Activated CD4-positive, alpha-beta T cell treated with anti-CD3 and anti-CD28 coated beads, Interleukin-2, amount 50 U/mL, for 48 hours (primary cell): ENCODE measurements at places on chromosomes 7 and 10.

DNA sequence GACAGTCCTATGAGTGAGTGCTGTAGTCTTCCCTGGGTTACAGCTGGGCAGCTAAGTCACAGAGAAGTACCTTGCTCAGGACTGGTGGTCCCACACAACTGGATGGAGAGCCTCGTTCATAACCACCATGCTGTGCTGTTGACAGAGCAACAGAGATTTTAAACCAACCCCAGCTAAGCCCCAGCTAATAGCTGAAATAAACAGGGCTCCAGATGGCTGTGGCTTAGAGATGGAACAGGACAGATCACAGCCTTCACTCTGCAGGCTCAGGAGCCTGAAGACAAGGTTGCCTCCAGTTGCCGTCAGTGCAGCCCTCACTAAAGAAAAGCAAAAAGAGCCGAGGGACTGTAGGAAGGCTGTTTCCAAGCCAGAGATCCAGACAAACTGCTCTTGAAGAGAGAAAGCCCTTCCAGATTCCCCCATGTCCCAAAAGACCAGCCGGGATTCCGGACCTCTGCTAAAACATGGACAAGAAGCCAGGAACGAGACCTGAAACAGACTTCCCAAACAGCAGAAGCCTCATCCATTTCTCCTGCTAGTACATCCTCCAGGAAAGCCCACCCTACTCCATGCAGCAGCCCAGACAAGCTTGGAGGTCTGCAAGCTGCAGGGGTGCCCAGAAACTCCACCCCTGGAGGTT is 4.2 kb downstream of the HTRA1 start:
- no peak for DNase-seq

DNA sequence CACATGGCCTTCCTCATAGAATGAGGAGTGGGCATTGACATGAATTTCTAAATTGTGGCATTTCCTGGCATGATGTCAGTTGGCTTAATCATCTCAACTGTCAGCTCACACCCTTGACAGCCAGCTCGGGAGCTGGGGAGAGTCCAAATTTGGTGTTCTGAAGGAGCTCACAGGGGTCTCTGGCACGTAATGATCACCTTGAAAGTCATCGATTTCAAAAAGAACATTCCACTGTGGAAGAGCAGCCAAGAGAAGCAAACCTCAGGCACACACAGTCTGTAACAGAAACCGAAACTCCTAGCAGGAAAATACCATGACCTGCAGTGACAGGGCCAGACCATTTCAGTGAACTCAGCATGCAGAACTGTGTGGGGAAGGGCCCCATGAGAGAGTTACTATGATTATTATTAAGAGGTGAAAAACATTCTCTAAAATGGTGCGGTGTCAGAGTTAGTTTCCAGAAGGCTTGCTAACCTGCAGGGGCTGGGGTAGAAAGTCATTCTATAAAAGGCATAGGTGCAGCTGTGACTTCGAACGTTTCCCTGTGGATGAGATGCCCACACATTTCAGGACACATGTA is 26.4 kb upstream of the KLF6 start:
- DNase-seq: peak; percentile 66

DNA sequence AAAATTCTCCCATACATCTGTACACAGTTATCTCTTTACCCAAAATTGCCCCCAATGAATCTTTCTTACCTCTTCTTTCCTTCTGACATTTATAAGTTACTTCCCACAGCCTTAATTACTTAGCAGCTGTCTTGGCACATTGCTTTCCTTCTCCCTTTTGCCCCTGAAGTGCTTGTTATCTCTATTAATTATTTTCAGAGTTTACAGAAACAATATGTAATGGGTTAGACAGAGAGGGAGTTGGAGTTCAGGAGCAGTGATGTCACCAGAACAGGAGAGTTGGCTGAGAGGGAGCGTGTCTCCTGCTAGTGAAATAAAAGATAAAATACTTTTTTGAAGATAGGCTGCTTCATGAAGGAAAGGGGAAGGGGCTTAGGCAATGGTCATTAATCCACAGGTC is 57.4 kb downstream of the ITGB8 start:
- no peak for DNase-seq

DNA sequence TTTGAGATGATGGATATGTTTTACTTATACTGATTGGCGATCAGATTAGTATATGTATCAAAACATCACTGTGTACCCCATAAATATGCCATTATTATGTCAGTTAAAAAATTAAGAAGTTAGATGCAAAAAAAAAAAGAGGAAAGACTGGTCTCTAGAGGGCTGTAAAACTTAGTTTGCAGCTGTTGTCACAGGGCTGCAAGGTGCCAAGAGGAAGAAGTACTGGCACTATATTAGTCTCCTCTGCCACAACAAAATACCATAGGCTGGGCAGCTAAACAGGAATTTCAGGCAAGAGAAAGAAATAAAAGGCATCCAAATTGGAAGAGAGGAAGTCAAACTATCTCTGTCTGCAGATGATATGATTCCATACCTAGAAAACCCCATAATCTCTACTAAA is 177.8 kb upstream of the PLPP4 start:
- no peak for DNase-seq

DNA sequence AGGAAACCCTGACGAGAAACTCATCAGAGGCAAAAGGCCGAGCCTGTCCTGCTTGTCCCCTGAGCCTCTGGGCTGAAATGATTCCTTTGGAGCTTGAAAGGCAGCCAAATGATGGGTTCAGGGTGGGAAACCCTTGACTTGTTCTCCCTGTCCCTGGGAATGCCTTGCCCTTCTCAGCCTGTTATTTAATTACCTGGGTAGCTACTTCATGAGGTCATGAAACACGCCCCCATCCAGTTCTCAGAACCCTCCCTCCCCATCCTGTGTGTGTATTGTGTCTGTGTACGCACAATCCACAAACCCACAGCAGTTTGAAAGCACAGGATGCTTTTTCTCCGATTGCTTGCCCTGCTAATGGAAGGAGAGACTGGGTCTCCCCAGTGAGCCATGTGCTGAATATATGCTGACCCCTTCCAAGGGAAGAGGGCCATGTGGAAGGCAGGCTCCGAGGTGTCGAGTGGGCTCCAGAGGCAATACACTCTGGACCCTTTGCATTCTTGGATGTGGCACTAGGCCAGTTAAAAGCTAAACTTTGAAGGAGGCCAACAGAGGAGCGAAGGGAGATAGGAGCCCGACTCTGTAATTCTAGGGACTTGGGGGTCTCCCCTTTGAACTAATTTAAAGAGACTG is 10.6 kb downstream of the DUSP5 start:
- no peak for DNase-seq

DNA sequence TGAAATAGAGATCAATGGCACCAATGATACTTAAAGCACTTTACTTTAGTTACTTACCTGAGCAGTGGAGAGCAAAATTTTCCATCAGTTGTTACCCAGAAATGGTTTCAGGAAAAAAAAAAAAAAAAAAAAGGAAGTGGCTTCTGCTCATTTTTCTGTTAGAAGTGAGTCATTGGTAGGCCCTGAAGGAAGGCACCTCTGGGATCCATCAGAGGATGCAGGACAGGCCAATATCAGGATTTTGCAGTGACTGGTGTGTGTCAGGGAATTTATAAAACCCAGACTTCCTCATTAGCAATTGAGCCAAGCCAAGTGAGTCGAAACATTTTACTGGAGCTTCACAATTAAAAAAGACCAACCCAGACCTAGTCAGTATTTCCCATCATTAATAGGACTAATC is 2.3 kb upstream of the SMIM30 start:
- DNase-seq: no peak

DNA sequence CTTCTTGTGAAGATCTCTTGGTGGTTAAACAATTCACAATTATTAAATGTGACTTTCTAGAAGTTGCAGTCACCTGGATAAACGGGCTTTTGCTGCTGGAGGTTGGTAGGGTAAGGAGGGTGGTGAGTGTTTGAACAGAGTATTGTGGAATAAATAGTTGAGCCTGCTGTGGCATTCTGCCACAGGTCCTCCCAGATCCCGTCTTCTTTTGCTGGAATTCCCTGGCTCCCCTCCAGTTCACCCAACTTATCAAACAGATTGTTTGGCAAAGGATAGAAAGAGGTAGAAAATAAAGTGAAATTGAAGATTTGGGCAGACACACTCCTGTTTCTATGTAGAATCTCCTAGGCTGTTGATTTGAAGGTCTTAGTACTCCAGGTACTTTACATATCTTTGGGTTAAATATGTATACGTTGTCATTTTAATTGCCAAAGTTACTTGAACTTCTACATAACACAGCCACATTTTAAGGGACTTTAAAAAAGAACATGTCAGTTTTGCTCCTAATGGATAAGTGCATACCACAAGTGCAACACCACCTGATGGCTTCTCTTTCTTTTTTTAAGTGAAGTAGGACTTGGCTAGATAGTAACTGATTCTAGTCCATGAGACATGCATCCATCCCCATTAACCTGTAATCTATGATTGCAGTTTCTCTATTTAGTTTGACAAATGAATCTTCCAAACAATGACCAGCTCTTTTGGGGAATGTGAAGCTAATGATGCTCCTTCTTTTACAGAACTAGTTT is 83.0 kb downstream of the ARL4A start:
- DNase-seq: no peak

- DNase-seq: no peak
These were observed 18.4 kb upstream of the HGF start for GRCh38 chr7:81788246-81788645.

DNA sequence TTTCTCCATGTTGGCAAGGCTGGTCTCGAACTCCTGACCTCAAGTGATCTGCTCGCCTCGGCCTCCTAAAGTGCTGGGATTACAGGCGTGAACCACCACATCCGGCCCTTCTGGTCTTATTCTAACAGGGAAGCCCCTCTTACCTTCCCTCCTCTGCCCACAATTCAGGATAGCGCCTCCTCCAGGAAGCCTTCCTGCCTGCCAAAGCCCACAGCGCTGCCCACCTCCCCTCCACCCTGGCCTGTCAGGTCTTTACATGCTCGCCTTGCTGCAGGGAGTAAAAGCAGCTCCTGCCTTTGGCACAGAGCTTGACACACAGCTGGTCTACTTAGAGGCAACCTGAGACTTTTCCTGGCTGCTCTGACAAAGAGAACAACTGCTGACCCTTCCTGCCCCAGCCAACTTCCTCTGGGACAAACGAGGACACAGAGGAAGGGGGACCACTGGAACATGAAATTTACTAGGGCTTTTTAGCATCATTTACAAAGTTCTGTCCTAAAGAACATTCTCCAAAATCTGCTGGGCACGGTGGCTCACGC is 13.2 kb downstream of the MLXIPL start:
- no peak for DNase-seq

GRCh38 chr7:5382281-5382892 is 41.2 kb downstream of the TNRC18 start:
- no peak for DNase-seq

GRCh38 chr10:17607603-17608332 is 9.4 kb downstream of the HACD1 start:
- no peak for DNase-seq

GRCh38 chr10:119413471-119414080 is 128.9 kb downstream of the RGS10 start:
- no peak for DNase-seq

DNA sequence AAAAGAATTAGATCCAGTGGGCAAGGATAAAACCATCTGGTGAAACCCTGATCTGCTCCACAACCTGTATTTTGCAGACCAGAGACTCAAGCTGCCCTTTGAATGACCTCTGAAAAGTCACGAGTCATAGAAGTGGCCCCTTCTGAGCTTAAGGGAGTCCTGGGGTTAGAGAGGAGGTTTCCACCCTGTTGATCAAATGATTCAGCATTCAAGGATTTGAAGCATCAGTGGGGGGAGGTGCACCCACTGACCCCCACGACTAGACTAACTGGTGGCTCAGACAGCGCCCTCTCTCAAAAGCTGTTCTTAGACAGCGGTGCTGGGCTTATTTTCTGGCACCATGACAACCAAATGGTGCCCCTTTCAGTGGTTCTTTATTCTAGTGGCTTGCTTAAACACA is 44.3 kb downstream of the PLCE1 start:
- no peak for DNase-seq

DNA sequence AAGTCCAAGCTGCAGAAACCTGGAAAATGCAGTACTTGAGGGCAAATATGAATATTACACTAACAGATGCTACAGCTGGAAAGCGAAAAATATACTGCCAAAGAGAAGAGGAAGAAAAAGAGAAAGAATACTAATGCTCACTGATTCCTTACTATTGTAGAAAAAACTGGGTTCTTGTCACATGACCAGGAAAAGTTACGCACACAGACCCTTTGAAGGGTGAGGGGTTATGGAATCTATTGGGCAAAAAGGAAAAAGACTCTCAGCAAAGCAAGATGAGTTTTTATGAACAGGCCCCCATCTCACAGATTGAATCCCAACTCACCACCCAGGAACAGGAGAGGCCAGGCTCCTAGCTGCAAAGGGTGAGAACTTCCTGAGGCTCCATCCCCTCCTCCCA is 228.1 kb upstream of the KLF14 start:
- DNase-seq: no peak

DNA sequence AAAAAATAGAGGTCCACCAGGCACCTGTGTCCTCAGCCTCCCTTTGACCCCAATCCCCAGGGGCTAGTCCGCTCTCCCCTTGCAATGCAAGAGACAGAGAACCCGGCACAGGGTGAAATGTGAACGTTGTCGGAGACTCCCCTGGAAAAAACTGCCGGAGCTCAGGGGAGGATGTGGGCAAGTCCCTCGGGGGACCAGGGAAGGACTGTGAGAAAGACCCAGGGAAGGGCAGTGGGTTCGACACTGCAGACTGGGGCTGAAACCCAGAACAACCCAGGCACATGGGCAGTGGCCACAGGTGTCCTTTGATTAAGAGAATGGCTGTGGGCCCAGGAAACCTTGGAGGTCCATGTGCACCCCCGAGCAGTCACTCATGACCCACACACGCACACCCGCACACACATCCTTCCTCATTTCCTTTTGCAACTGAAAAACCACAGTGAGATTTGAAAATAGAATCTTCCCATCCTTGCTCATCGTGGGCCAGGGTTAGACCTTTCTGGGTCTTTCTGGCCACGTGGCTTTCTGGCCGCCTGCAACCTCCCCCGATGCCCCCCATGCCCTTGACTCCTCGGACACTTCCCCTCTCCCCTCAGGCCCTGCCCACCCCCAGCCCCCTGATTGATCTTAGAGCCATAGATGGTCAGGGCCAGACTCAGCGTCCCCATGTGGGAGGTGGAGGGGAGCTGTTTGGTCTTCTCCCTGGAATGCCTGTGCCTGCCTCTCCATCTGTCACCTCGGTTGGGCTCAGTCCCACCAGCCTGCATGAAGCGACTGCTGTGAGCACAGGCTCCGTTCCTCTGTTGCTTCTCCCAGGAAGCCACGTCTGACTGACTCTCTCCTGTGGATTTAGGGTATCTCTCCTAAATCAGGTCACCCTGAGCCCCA is 7.9 kb downstream of the LAT2 start:
- DNase-seq: no peak

DNA sequence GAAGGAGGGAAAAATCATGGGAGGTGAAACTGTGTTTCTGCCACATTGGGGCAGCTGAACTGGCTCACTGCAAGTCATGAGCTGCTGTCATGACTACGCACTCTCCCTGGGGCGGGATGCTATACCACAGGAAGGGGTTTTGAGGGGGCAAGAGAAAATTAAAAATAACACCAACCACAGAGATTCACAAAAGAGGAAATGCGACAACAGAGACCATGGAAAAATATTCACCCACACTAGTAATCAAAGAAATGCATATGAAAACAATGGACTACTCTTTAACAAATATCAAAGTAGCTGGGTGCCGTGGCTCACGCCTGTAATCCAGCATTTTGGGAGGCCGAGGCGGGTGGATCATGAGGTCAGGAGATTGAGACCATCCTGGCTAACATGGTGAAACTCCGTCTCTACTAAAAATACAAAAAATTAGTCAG is 65.2 kb upstream of the TM9SF3 start:
- DNase-seq: peak; percentile 16

- DNase-seq: no peak
These were observed 700.9 kb upstream of the ANKRD30A start for GRCh38 chr10:36424502-36424901.

GRCh38 chr7:38736138-38736537 is 105.0 kb upstream of the AMPH start:
- no peak for DNase-seq
